ENCODE measurements at places on chromosomes 1 and 21. TPM values are rescaled to one million over a fixed set of nuclear protein-coding genes. Genes with fewer than 3 reads are reported as not detected.

- no peak for DNase-seq
Measured at GRCh38 chr1:179310721-179311120, 17.1 kb downstream of the SOAT1 start.

GRCh38 chr1:232211149-232211548 lies 418.8 kb downstream of the SIPA1L2 start:
- DNase-seq = no peak

DNA sequence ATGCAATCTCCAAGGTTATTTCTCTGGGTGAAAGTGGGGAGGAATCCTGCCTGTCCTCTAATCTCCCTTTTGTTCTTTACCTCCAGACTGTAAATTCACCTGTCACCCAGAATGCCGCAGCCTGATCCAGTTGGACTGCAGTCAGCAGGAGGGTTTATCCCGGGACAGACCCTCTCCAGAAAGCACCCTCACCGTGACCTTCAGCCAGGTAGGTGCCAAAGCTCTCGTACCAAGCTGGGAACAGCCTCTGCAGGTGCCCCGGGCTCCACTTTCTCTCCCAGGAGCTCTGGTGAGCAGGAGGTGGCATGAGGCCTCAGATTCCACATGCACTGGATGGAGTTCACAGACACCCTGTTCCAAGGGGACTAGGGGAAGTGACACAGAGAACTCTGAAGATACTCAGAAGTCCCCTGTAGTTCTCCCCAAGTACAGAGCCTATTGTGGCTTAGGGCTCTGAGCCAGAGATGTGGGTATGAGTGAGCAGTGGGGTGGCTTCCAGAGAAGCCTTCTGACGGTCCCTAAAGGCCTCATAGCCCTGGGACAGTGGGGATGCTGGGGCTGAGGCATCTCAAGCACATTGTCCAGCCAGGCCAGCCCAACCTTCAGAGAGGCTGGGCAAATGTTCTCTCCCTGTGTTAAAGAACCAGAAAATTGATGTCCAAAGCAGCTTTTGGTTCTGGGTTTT lies 30.9 kb downstream of the RASSF5 start:
- no peak for DNase-seq

- DNase-seq = no peak
Measured at GRCh38 chr1:37392051-37392450, 82.3 kb upstream of the ZC3H12A start.

GRCh38 chr1:212205006-212205405 lies 80.2 kb upstream of the PPP2R5A start:
- DNase-seq = no peak

DNA sequence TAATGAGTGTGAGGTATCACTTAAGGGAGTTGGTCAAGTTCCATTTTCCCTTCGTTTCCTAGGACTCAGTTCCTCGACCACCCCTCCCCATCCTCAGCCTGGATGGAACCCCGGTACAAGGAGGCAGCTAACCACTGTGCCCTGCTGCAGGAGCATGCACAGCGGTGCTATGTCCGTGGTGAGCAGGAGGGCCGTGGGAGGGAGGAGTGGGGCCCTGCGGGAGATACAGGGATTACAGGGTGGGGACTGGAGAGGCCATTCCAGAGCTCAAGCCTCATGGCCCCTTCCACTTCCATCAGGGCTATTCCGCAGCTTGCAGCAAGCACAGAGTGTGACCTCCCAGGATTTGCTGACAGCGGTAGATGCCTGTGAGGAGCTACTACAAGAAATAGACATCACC lies 25.8 kb downstream of the HYI start:
- no peak for DNase-seq

DNA sequence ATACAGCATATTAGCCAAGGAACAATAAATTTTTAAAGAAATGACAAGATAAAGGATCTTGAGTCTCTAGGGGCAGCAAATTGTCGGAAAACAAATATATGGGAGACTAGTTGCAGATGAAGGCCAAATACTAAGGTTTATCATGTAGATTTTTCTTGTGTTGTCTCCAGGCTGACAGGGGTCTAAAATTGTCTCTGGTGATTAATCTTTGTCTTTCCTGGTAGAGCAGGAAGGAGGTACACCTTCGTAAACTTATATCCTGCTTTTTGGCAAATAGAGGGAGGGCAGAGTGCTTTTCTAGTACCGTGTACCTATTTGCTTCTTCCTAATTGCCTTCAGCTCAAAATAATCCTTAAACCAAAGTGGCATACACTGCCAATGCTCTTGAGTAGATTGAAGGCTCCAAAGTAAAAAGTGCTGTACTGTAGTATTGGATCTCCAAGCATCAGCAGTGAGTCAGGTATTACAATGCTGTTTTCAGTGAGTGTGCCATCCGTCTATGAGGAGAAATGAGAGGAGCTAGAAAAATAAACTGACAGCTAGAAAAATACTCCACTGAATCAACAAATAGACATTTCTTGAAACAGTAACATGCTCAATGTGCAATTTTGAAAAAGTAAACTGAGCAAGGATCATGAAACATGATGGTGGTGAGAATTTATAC lies 1.8 kb upstream of the LEPR start:
- no peak for DNase-seq

Gene CFAP45
- polyA plus RNA-seq = 5.2 TPM

Gene C1orf174
- polyA plus RNA-seq = 34.7 TPM

Gene HSPB7
- polyA plus RNA-seq = 5.5 TPM

Gene NTRK1
- polyA plus RNA-seq = 1.8 TPM

Gene VASH2
- polyA plus RNA-seq = 26.7 TPM

Data from left renal cortex interstitium (tissue), 4 donors.